Stimulated activated CD4-positive, alpha-beta T cell treated with anti-CD3 and anti-CD28 coated beads, Interleukin-1b, Interleukin-23, amount 100 ng/mL, for 1 hour (primary cell): ENCODE measurements at places on chromosomes 1 and 21.
A peak's percentile ranks its signal among the peaks of the same experiment; 100 is the strongest.

GRCh38 chr1:7267493-7267892 is 482.2 kb downstream of the CAMTA1 start:
- DNase-seq = no peak

DNA sequence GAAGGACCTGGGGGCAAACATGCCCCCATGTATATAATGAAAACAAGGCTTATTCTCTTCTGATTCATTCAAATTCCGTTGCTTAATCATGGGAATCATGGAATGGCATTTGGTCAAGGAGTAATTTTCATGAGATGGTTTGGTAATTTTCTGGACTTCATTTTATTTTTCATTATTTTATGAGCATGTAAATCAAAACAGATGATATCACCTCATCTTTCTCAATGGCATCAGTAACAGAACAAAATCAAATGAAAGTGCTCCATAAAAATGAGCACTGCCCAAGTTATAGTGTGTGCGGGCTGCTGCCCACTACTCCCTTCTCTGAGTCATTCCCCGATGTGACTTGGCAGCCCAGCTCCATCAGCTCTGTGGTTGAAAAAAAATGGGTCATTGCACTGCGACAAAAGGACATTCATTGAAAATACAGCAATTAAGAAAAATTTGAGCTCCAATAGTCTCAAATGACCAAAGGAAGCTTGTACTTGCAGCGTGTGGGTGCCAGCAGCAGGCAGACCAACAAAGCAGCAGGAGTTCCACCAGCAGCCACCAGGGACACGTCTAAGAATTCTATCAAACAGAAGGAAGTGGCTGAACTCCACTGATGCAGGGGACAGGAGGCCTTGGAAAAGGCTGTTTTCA is 84.3 kb upstream of the VAV3 start:
- DNase-seq = no peak

DNA sequence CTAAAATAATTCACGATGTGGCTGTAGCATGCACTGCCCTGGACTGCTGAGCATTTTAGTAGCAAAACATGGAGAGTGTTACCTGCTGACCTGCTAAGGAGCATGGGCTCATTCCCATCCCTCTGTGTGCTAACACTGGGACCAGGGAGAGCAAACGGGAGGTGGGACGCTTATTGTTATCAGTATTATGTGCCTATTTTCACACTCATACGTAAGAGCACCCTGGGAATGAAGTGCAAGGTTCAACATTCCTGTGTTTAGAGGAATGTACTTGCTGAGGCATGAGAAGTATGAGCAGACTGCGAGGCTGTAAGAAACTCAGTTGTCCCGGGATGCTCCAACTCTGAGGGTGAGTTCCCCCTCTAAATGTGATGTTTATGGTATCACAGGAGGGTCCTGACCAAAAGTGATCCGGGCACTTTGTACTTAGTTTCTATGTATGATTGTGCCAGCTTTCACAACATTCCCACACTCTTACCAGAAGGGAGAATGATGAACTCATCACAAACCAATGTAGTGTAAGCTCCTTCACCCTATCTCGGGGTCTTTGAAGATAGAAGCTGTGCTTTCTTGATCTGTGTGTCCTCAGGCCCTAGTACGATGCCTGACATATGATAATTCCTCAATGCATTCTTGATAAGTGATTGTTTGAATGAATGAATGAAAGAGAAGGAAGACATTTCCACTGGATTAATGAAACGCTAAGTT is 164.8 kb downstream of the KCNJ6 start:
- DNase-seq = no peak

GRCh38 chr1:212794561-212795014 is 2.9 kb downstream of the TATDN3 start:
- no peak for DNase-seq

DNA sequence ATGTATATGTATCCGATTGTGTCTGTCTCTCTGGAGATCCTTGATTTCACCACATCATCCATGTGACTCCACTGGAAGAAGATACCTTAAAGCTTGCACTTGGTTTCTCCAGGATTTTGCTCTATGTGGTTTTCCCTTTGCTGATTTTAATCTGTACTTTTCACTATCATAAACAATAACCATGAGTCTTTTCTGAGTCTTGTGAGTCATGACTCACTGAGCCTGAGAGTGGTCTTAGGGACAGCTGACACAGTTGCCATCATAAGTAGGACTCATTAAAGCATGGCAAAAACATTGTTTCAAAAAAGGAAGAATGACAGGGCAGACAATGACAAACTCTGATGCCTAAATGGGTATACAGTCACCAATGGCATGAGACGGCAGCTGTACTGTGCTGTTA is 226.2 kb downstream of the AKT3 start:
- no peak for DNase-seq

DNA sequence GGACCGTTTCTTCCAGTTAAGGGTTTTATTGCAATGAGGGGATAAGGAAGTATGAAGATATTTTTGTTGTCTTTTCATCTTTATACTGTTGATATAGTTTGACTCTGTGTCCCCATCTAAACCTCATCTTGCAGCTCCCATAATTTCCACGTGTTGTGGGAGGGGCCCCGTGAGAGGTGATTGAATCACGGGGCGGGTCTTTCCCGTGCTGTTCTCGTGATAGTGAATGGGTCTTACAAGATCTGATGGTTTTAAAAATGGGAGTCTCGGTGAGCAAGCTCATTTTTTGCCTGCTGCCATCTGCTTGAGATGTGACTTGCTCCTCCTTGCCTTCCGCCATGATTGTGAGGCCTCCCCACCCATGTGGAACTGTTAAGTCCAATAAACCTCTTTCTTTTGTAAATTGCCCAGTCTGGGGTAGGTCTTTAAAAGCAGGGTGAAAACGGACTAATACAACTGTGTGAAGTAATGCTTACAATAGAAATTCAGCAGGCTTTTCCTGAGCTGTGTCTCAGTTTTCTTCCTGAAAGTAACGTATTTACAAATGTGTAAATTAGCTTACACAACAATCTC is 377.3 kb downstream of the SIPA1L2 start:
- DNase-seq = no peak

- DNase-seq = no peak
Observed at GRCh38 chr1:56715156-56715555, 70.0 kb downstream of the PRKAA2 start.

DNA sequence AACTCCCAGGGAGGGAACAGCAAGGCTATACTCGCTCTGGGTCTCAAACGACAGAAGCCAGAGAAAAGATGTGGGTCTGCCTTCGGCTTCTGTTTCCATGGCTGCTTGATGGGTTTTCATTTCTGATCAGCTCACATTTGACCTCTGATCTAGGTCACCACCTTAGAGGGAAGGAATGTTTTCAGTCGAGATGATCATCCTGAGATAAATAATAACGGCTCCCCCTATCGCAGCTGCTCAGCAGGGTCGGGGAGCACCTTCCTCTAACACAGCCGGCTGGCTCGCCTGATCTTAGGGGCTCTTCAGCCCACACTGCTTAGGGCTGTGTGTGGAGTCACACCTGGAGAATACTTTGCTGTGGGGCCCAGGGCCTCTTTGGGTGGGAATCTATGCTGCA is 53.1 kb upstream of the ZNF648 start:
- DNase-seq = no peak

- DNase-seq = no peak
Observed at GRCh38 chr1:47431534-47431933, 6.3 kb upstream of the FOXD2 start.

- DNase-seq = no peak
Observed at GRCh38 chr1:168974117-168974516, 132.4 kb upstream of the ATP1B1 start.

GRCh38 chr1:232709386-232709785 is 79.5 kb upstream of the SIPA1L2 start:
- DNase-seq = no peak

- DNase-seq = no peak
Observed at GRCh38 chr1:23643736-23644554, 47.7 kb upstream of the RPL11 start.

- no peak for DNase-seq
Observed at GRCh38 chr1:10101929-10102328, 69.2 kb downstream of the UBE4B start.

GRCh38 chr1:103191327-103191726 is 83.0 kb upstream of the COL11A1 start:
- no peak for DNase-seq

- DNase-seq = no peak
Observed at GRCh38 chr1:55741516-55741915, 526.4 kb upstream of the USP24 start.

DNA sequence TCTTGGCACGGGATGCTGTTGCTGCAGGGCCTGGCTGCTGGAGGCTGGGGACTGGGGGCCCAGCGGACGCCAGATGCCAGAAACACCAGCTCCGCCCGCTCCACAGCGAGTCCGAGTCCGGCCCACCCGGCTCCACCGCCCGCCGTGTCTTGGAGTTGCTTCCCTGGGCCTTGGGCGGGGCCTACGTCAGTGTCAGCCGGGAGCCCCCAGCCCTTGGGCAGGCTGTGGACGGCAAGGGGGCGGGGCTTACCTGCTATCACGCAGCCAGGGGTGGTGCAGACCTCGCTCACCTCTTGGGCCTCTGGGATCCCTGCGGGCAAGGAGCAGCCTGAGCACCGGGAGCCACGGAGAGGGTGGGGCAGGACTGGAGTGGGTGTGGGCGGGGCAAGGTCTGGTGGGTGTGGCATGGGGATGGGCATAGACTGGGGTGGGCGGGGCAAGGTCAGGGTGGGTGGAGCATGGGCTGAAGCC is 21.8 kb downstream of the MMEL1 start:
- DNase-seq = no peak

- DNase-seq = no peak
Observed at GRCh38 chr1:228084325-228084724, 1.8 kb downstream of the ARF1 start.

DNA sequence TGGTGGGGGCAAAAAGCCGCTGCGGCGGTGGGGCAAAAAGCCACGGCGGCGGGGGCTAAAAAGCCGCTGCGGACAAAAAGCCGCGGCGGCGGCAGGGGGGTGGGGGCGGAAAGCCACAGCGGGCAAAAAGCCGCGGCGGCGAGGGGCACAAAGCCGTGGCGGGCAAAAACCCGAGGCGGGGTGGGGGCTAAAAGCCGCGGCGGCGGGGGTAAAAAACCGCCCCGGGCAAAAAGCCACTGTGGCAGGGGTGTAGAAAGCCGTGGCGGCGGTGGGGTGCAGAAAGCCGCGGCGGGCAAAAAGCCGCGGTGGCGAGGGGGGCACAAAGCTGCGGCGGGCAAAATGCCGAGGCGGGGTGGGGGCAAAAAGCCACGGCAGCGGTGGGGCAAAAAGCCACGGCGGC is 3901.8 kb downstream of the SRGAP2C start:
- DNase-seq = no peak

GRCh38 chr1:81650776-81651175 is 150.0 kb upstream of the ADGRL2 start:
- no peak for DNase-seq

DNA sequence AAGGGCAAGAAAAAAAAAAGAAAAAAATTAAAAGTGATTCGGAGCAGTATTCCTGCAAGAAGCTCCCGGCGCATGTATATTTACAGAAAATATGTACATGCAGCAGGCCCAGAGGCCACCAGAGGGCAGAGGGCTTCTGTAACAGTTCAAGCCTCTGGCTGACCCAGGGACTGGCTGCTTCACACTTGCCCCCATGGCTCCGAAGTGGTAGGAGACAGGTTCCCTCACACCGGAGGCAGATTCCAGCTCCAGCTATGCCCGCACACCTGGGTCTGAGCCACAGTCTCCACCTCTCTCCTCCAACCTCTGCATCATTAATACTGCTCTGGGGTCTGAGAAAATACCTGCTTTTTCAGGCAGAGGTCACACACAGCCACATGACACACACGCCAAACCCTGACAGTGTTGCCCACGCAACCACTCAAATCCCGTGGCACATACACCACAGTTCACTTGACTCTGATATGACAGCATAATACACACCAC is 2.2 kb upstream of the ARHGAP30 start:
- no peak for DNase-seq

DNA sequence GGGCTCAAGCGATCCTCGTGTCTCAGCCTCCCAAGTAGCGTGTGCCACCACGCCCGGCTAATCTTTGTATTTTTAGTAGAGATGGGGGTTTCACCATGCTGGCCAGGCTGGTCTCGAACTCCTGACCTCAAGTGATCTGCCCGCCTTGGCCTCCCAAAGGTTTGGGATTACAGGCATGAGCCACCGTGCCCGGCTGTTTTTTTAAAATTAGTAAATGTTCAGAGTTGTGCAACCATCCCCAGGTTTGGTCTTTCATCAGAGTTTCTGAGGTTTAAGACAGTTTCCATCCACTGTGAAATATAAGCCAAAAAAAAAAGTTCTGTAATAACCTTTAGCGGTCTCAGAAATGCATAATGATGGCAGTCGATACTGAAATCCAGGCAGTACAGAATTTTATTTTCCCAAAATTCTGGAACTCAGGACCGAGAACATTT is 550 bp upstream of the SYT11 start:
- DNase-seq = no peak

DNA sequence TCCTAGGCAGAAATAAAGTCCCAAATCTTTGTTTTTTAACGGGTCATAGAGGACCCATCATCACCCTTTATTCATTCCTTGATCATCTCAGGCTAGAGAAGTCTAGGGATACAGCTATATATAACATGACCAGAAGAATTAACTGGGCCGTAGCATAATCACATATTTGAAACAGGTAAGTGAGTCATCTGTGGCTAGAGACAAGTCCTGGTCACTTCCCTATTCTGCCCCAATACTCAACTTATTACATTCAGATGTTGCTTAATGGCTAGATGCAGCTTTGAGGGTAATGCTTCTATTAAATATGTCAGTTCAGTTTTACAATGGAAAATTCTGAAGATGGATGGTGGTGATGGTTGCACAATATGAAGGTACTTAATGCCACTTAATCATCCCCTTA is 47.0 kb downstream of the EXO1 start:
- DNase-seq = no peak

DNA sequence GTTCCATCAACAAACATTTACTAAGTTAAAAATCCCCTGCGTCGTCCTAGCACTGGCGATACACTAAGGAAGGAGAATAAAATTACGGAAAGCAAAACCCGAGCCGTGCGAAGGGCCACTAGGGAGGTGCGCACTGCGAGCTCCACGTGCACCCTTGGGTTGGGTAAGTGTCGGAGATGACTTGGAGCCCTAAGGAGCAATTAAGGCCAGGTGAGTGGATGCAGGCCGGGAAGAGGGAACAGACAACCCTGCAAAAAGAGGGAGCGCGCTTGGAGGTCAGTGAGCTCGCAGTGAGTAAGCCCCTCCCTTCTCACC is 704 bp downstream of the WDR4 start:
- no peak for DNase-seq

GRCh38 chr1:21508580-21509350 is 458 bp upstream of the ALPL start:
- peak; percentile 56 for DNase-seq

GRCh38 chr1:229882621-229883020 is 184.4 kb upstream of the GALNT2 start:
- no peak for DNase-seq

- no peak for DNase-seq
Observed at GRCh38 chr21:26624983-26625519, 52.0 kb upstream of the CYYR1 start.

DNA sequence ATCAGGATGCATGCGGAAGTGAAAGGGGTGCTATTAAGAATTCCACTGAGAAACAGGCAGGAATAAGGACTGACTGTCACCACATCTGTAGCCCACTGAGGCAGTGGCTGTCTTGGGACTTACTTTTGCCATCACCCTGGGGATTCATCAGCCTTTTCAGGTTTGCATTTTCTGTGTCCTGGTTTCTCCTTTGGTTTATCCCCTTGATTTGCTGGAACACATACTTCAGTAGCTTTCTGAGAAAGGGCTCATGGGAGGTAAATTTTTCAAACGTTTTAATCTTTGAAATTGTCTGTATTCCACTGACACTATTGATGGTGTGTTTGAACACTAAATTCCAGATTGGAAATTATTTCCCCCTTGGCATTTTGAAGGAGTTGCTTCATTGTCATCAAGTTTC is 80.2 kb upstream of the ACTRT2 start:
- DNase-seq = no peak

GRCh38 chr1:184509105-184509504 is 122.3 kb downstream of the C1orf21 start:
- DNase-seq = no peak
